ENCODE measurements at places on chromosomes 1 and 21.
A peak's percentile ranks its signal among the peaks of the same experiment; 100 is the strongest.

DNA sequence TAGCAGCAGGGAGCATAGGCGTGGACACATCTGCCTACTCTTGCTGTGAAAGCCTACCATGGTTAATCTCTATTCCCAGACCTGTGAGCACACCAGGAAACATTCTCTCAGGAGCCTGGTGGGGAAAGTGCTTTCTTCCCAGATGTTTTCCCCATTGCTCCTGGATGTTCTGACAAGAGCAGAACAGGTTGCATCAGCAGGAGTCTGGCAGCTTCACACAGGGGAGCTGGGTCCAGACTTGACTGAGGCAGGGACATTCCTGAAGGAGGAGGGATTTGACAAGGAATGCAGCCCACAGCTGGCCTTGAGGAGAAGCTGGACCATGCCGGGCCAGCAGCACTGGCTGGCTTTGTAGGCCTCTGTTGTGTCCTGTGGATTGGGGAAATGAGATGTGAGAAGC lies 21.0 kb upstream of the ARTN start:
- no peak for DNase-seq

GRCh38 chr21:33844104-33844889 lies 71.3 kb downstream of the ATP5PO start:
- DNase-seq = no peak

GRCh38 chr1:201594575-201595245 lies 55.8 kb downstream of the NAV1 start:
- DNase-seq = no peak

GRCh38 chr1:168947041-168947440 lies 159.4 kb upstream of the ATP1B1 start:
- no peak for DNase-seq

GRCh38 chr1:165861911-165862310 lies 34.5 kb downstream of the UCK2 start:
- no peak for DNase-seq

- peak; percentile 94 for DNase-seq
These were observed 11.4 kb upstream of the PHLDA3 start for GRCh38 chr1:201480231-201481003.

DNA sequence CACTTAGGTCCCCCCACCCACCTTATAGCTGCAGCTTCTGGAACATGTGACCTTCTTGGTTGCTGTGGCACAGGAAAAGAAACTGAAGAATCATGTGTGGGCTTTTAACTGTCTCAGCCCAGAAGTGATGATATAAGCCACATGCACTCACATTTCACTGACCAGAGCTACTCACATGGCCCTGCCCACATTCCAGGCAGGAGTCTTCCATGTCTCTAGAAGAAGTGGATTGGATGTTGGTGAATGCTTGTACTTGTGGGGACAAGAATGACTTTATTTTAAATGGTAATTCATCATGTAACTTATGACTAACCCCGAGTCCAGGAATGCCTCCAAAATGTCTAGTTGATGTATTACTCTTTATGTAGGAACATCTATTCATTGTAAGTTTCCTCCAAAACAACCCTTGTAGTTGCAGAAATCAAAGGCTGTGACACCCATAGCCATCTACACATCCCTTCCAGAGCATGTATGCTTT lies 15.8 kb upstream of the CAMK1G start:
- DNase-seq = no peak

DNA sequence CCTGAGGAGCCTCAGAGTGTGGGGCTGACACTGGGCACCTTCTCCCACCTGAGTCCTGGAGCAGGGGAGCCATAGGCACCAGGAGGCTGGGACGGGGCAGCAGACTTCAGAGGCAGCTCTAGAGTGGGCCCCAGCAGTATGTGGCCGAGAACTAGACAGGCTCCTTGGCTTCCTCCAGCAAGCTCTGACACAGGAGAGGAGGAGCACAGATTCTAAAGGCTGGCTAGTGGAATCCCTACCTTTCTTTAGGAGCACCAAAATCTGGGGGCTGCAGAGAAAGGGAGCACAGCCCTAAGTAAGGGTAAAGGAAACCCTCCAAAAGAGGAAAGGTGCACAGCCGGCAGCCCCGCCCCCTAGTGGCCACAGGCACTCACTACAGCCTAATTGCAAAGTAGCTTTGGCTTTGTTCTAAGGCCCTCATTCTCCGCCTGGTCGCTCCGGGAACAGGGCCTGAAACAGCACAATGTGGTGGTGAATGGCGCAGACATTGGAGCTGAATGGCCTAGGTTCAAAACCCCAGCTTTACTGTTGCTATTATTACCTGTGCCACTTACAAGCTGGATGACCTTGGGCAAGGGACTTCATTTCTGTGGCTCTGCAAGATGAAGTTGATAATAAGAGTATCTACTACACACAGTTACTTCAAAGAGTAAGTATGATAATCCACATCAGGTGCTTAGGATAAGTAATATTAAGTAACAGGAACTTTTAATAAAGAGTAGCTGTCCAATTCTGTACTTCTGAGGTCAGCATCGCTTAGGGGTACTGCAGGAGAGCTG lies 8.8 kb upstream of the GUCA2A start:
- DNase-seq = peak; percentile 51

DNA sequence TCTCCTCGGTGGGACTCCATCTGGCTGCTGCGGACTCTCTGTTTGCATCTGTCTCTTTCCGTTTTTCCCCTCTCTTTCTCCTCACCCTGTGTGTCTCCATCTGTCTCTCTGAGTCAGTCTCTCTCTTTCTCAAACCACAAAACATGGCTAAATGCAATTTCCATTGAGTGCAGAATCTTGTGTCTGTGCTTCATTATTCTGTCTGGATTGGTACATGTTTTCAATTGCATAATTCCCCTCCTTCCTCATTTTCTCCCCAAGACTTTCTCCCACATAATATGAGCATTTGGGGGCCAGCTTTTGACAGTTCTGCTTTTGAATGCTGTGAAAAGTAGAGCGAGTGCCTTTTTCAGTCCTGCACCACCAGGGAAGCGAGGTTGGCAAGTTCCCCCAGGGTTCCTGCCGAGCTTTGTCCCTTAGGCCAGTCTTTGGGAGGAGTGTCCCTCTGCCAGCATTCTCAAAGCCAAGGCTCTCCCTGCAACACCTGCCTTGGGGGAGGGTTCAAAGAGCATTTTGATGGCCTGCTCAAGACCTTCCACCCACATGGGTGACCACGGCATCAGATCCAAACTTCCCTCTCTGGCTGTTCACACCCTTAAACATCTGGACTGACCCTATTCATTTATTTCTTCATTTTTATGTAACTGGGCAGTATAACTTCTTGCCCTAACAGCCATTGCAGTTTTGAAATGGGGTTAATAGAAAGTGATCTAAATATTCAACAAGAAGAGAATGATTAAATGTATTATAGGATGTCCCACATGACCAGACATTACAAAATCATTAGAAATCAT lies 32.8 kb upstream of the SCMH1 start:
- no peak for DNase-seq

GRCh38 chr1:247013391-247013790 lies 5.5 kb upstream of the ZNF695 start:
- no peak for DNase-seq

DNA sequence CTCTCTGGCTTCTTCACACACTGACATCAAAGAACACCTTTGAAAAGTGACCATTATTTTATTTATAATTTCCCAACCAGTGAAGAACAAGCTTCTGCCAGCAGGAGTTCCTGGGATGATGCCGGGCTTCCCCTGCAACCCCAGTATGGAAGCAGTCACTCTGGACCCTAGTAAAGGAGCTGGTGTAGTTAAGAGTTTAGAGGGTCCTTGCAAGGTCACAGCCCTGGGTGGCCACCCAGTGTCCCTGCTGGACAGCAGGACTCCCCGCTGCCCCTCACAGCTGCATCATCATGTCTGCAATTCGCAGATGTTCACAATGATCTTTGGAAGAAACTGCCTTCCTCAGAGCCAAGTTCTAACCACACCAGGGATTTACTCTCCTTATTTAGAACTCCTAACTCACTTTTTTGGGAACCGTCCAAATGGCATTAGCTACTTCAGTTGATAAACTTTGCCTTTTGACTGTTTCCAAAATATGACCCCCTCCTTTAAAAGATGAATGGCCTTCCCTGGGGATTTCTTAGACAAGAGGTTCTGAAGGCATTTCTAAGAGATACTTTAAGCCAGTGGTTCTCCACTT lies 90.6 kb downstream of the HIVEP3 start:
- DNase-seq = no peak

- no peak for DNase-seq
These were observed 27.9 kb upstream of the TSPEAR start for GRCh38 chr21:44739316-44739715.

DNA sequence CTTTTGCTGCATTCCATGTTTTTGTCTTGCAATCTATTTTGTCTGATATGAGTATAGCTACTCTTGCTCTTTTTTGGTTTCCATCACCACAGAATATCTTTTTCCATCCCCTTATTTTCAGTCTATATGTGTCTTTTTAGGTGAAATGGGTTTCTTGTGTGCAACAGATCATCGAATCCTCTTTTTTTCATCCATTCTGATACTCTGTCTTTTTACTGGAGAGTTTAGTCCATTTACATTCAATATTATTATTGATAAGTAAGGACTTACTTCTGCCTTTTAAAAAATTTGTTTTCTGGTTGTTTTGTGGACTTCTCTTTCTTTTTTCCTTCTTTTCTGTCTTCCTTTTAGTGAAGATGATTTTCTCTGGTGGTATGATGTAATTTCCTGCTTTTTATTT lies 64.6 kb upstream of the CD55 start:
- no peak for DNase-seq

DNA sequence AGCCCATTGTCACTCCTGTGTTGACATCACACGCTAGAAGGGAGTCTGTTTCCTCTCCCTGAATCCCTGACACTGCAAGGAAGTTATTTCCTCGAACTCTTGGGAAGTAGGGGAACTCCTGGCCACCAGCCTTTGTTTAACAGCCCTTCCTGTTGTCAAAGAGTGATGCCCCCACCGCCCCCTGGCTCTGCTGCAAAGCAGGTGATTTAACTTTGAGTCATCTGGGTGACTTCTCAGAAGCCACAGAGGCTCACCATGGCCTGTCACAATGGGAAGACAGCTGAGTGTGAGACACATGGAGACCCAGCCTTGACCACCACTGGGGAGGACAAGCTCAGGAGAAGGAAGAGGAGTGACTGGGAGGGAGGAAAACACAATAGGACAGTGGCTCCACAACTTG lies 182.8 kb downstream of the PSMG1 start:
- DNase-seq = no peak

GRCh38 chr1:226945106-226945857 lies 5.2 kb downstream of the COQ8A start:
- no peak for DNase-seq

DNA sequence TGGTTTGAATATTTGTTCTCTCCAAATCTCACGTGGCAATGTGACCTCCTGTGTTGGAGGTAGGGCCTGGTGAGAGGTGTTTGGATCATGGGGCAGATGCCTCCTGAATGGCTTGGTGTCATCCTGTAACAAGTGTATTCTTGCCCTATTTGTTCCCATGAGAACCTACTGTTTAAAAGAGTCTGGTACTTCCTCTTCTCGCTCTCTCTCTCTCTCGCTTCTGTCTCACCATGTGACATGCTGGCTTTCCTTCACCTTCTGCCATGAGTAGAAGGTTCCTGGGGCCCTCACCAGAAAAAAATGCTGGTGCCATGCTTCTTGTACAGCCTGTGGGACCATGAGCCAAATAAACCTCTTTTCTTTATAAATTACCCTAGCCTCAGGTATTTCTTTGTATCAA lies 8.4 kb upstream of the PAXBP1 start:
- DNase-seq = no peak

DNA sequence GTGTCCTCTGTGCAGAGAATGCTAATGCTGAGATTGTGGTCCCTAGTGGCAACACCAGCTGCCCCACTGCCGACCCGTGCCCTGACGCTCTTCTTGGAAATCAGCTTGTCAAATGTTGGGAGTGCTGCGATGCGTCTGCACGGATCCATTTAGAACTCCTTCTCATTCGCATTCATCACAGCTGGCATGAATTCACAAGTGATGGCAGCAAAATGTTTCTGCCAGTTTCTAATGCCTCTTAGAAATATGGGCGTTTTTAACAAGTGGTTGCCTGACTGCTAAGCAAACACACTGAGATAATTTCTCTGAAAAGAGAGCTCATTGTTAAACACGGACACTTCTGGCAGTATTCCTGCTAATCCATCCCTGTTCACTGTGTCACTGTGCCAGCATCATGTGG lies 131.9 kb upstream of the KCNJ6 start:
- no peak for DNase-seq

GRCh38 chr1:61158591-61158990 lies 76.2 kb downstream of the NFIA start:
- no peak for DNase-seq

DNA sequence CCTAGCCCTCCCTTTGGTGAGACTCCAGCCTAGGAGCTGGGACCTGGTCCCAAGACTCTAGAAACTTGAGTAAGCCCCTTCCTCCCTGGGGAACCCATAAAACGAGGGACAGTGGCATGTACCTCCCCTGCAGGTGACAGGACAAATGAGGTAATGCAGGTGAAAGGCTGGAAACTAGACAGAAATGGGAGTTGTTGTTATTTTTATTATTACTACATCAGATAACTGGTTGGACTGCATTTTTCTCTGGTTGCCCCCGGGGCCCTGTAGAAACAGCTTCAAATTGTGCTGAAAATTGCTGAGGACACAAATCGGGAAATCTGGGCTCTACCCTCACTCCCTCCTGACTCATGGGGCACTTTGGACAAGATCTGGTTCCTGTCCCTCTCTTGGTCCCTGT lies 132.3 kb upstream of the WNT4 start:
- DNase-seq = no peak

DNA sequence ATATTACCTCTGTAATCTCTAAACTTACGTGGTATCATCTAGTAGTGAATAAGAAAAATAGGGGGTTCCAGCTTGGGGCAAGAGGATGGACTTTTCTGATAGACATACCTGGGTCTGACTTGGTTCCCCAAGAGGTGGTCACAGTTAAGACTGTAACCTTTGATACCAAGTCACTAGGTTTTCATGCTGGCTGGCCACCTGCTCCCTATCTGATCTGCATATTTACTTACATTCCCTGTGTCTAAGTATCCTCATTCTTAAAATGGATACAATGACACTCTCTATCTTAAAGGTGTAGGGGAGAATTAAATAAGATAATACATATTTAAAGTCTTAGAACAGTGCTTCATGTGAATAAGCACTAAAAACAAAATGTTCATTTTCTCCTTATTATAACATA lies 312.1 kb downstream of the DSCAM start:
- DNase-seq = no peak

Measured in SW480 (cell line).